ENCODE measurements at places on chromosomes 11 and 22.

DNA sequence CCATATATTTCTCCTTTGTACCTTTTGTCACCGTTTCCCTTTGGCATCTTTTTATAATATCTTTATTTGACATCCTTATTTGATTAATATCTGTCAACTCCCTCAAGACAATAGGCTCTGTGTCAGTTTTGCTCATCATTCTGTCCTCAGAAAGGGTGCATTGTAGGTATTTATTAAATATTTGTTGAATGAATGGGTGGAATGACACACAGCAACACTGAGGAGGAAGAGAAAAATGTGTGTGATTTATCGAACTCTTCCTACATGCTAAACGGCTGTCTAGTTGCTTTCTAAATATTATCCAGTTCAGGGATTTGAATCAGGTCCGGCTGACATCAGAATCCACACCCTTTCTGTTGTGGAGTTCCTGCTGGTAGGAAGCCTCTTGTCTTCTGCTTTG, 98.2 kb downstream of the NAV2 start:
- no peak for DNase-seq

DNA sequence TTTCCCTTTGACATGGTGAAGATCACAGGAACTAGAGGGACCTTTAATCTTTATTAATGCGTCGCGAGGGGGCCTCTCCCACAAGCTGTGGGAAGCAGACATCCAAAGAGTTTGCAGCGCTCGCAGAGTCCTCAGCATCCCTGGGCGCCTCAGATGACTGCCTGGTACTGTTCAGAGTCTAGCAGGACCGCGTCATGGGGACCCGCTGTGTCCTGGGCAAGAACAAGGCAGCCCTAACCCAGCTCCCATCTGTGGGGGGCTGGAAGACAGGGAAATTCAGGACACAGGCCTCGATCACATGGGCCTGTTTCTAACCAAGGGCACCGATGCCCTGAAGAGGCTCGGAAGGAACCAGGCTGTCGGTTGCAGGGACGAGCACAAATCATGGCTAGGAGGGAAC, 40.0 kb downstream of the CACNG2 start:
- DNase-seq, result no peak

- no peak for DNase-seq
Observed at GRCh38 chr11:9002920-9003572, 755 bp downstream of the NRIP3 start.

DNA sequence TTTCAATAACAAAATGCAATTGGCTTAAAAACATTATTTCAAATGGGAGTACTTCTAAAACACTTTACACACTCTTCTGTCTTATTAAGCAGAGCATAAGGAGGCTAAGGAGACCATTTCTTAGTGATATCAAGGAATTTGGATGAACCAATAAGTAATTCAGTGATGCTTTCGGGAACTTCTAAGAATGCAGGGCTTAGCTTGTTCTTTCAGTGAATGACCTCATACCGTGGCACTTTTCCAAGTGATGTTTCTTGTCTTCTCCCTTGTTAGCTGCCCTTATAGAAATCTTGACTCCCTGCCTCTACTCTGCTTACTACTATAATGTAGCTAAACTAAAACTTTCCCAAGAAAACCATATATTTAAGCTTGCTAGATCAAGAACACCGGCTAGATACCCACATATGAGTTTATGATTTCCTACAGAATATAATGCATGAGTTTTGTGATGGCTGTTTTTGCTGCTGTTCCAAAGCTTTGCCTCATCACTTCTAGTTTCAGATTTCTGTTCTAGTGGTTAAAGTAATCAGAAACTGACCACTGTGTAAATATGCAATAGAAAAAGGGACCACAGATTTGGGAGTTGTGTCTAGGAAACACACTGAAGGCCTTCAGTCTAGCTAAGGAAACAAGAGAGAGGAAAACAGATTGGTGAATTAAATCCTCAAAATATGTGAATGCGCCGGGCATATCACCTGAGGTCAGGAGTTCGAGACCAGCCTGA, 37.5 kb upstream of the STK33 start:
- no peak for DNase-seq

DNA sequence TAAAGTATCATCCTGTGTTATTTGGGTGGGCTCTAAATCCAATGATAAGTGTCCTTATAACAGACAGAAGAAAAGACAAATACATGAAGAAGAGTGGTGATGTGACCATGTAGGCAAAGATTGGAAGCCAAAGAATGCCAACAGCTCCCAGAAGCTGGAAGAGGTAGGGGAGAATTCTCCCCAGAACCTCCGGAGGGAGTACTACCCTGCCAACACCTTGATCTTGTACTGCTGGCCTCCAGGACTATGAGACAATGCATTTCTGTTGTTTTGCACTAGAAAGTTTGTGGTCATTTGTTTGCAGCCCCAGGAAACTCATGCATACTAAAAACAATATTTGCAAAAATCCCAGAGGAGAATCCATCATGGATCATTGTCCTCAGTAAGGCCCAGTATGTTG, 115.0 kb upstream of the ARHGAP20 start:
- no peak for DNase-seq

DNA sequence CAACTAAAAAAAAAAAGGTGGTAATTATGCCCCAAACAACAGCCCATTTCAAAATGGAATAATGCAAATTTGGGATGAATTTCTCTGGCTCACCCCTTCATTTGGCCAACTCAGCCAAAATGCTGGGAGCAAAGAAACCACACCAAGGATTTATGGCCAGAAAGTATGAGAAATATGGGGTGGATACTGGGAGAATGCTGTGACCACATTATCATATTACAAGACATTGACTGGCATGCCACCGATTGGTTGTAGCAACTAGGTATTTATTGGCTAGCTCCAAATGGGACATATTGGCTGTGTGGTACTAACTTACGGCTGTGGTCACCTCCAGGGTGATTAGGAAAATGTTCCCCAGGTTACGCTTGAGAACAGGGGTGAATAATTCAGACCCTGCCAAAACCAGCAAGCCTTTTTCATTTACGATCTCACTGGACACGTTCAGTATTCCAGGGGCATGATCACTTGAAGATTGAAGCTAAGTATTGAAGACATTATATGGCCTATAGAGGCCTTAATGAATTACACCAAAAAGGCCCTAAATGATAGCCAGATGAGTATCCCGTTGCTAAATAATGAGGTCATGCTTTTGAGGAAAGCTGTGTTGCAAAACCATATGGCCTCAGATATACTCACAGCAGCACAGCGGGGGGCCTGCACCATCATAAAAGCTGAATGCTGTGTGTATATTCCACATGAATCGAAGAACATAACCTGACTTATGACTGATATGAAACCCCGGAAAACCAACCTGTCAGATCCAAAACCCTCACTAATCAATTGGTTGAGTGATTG, 3.8 kb upstream of the FDX1 start:
- DNase-seq, result no peak

Measured in effector memory CD4-positive, alpha-beta T cell (primary cell).